ENCODE measurements at places on chromosomes 12 and 14. TPM values are rescaled to one million over a fixed set of nuclear protein-coding genes. Genes with fewer than 3 reads are reported as not detected.

DNA sequence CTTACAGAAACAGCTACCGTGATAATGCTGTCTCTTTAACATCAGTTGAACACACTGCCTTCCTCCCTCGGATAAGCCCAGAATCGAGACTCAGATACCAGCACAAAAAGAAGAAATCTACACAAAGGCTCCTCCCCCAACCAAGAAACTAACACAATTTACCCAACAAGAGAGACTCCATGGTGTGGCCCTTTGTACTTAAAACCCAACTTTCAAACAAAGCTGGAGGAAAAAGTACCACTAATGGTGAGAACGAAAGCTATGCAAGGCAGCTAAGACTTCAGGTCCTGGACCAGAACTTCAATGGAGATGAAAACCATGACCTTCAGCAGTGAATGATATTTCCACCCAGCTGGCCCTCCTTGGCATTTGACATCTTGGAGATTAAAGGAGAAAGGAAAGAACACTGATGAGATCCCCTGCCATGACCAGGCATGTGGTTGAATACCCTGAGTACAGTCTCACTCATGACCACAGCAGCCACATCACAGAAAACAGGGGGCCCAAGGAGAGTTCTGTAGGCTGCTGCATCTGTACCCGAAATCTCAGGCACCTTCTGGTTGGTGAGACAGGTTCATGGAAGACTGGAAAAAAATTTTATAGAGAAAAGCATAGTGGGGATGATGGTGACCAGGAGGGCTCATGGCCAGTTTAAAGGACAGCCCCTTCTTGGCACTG is 36.7 kb downstream of the RBM19 start:
- H3K27me3 ChIP-seq = no peaks in the 10 kb centered on the region
- H3K4me3 ChIP-seq = no peak overlapping the region
- peaks cover 4% of the 10 kb centered on the region for H3K4me1 ChIP-seq
- peaks cover 24% of the 10 kb centered on the region for H3K36me3 ChIP-seq
- no peak for DNase-seq

DNA sequence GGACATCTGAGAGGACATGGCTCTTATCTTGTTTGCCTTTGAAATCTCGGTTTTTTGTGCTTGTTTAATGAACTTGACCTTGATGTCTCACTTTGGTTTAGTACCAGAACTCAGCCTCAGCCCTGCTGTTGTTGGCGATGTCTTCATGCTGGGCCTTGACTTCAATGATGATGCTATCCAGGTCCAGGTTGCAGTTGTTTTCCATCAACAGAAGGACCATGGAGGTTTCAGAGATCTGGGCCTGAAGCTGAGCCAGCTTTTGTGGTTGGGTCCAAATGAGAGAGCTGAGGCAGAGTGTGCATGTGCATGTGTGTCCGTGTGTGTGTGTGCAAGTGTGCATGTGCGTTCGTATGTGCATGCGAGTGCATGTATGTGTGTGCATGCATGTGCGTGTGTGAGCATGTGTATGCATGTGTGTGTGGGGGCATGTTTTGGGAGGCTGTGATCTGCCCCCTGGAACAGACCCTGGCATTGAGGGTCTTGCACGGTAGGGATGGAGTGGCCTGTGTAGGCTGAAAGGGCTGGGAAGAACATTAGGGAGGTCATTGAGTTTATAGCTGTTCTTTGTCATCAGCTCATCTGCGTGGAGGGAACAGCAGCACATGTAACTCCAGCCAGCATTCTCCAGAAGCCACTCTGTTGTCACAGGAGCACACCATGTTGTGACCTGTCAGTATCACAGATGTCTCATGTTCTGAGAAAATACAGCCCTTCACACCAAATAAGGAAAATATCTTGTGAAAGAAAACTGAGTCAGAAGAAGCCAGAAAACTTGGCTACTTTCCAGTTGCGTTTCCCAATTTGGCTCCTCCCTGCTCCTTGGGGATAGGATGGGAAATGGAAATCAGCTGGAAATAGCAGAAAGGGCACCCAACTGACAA is 10.0 kb upstream of the KRT82 start:
- no peak for DNase-seq
- H3K4me1 ChIP-seq = no peaks in the 10 kb centered on the region
- H3K27me3 ChIP-seq = no peaks in the 10 kb centered on the region
- H3K4me3 ChIP-seq = no peak overlapping the region

Gene LRP1-AS
- not detected for total RNA-seq

Gene PLBD1
- total RNA-seq = 12.8 TPM

Gene RNASE1
- 537 TPM for total RNA-seq

Gene NTS
- total RNA-seq = not detected

GRCh38 chr14:75700295-75700694 is 39.2 kb downstream of the TTLL5 start:
- H3K27me3 ChIP-seq = no peaks in the 10 kb centered on the region
- DNase-seq = no peak
- no peaks in the 10 kb centered on the region for H3K36me3 ChIP-seq

Gene SIX4
- 6.4 TPM for total RNA-seq

DNA sequence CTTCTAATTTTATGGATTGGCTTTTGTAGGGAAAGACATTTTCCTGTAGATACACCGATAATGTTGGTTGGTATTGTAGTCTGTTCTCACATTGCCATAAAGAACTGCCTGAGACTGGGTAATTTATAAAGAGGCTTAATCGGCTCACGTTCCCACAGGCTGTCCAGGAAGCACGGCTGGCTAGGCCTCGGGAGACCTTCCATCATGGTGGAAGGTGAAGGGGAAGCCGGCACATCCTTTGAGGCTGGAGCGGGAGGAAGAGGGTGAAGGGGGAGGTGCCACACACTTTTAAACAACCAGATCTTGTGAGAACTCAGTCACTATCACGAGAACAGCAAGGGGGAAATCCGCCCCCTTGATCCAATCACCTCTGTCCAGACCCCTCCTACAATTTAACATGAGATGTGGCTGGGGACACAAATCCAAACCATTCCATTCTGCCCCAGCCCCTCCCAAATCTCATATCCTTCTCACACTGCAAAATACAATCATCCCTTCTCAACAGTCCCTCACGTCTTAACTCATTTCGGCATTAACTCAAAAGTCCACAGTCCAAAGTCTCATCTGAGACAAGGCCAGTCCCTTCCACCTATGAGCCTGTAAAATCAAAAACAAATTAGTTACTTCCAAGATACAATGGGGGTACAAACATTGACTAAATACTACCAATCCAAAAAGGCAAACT is 66.7 kb upstream of the EIF5 start:
- no peaks in the 10 kb centered on the region for H3K4me1 ChIP-seq
- H3K36me3 ChIP-seq = no peaks in the 10 kb centered on the region
- DNase-seq = no peak
- H3K27ac ChIP-seq = no peak overlapping the region

GRCh38 chr12:124518051-124518932 is 49.1 kb downstream of the NCOR2 start:
- no peaks in the 10 kb centered on the region for H3K36me3 ChIP-seq
- H3K27me3 ChIP-seq = no peaks in the 10 kb centered on the region
- peak; percentile 97 for DNase-seq
- peak overlapping the region; percentile 71 for H3K4me3 ChIP-seq
- H3K27ac ChIP-seq = peak overlapping the region; percentile 97

DNA sequence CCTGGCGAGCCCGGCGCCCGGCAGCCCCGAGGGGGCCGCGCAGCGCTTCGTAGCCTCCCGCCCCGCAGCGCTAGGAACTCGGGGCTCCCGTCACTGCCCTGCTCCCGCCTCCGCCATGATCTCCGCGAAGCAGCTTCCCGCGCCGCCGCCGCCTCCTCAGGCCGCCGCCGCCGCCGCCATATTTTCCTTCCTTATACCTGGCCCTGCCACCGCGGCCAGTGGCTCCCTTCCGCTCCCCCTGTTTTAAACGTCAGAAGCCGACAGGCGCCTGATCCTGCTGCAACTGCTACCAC is 286 bp downstream of the PPP4R3A start:
- peak; percentile 14 for DNase-seq
- peak overlapping the region; percentile 87 for H3K4me3 ChIP-seq
- H3K27ac ChIP-seq = peak overlapping the region; percentile 99

- H3K4me3 ChIP-seq = no peak overlapping the region
- no peak for DNase-seq
- H3K36me3 ChIP-seq = no peaks in the 10 kb centered on the region
These were observed 27.0 kb upstream of the ESRRB start for GRCh38 chr14:76348898-76349297.

Gene ERBB3
- 3.2 TPM for total RNA-seq

Gene SLC41A2
- 67.1 TPM for total RNA-seq

- H3K36me3 ChIP-seq = no peaks in the 10 kb centered on the region
- H3K27me3 ChIP-seq = no peaks in the 10 kb centered on the region
- no peak overlapping the region for H3K27ac ChIP-seq
- peaks cover 86% of the 10 kb centered on the region for H3K4me1 ChIP-seq
These were observed 72.6 kb downstream of the EPS8 start for GRCh38 chr12:15716581-15716980.

DNA sequence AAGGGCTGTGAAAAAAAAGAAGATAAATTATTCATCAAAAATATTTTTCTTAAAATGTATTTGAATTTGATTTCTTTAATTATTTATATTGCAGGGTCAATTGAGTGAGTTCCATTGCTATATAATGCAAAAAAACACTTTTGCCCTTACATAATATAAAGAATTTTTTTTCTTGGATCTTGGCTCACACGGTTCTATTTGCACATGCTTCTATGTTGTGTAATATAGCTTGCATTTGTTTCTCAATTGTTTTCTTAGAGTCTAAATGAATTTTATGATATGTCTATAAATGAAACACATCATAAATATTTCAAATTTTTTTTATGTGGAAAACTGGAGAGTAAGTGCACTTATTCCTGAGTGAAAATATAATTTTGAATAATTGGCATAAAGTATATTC is 694.2 kb downstream of the SLC6A15 start:
- no peaks in the 10 kb centered on the region for H3K27me3 ChIP-seq
- no peak for DNase-seq
- H3K4me3 ChIP-seq = no peak overlapping the region
- no peaks in the 10 kb centered on the region for H3K36me3 ChIP-seq

DNA sequence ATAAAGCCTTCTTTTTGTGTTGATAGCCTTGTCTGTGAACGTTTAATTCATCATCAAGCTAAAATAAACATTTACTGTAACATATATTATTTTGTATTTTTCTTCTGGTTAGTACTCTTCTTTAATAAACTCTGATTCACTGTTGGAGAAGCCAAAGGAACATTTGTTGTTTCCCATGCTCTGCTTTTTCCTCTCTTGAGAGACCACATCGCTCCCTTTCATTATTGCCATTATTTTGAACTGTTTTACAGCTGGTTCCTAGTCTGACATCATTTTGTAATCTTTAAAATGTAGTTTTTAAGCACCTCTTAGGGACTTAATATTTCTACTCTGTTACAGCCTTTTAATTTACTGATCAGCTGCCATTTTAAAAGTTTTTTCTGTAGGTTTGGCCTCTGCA is 301.8 kb downstream of the NPAS3 start:
- no peaks in the 10 kb centered on the region for H3K27me3 ChIP-seq
- H3K27ac ChIP-seq = no peak overlapping the region

- H3K4me1 ChIP-seq = no peaks in the 10 kb centered on the region
- H3K36me3 ChIP-seq = no peaks in the 10 kb centered on the region
- H3K4me3 ChIP-seq = no peak overlapping the region
- H3K27ac ChIP-seq = no peak overlapping the region
These were observed 190.6 kb downstream of the TTC8 start for GRCh38 chr14:89015016-89015415.

DNA sequence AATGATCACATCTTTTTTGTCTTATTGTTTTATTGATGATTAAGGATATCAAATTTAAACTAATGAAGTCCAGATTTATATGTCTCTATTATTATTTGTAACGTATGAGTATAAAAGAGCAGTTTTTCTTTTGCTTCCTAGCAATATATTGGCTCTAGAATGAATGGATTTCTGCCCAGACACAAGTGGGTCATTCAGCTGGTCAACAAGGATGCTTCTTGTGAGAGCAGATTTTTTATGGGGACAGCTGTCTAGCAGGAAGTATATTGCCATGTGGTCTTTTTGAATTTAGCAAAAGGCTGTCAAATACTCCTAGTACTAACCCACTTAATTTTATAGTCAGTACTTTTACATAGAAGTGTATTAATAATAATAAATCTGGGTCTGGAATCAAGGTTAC is 1071.1 kb upstream of the FLRT2 start:
- H3K4me1 ChIP-seq = no peaks in the 10 kb centered on the region
- H3K4me3 ChIP-seq = no peak overlapping the region
- H3K27me3 ChIP-seq = no peaks in the 10 kb centered on the region

GRCh38 chr12:105813201-105813600 is 325.6 kb downstream of the NUAK1 start:
- peak overlapping the region; percentile 24 for H3K27ac ChIP-seq
- H3K4me3 ChIP-seq = no peak overlapping the region
- H3K36me3 ChIP-seq = no peaks in the 10 kb centered on the region

DNA sequence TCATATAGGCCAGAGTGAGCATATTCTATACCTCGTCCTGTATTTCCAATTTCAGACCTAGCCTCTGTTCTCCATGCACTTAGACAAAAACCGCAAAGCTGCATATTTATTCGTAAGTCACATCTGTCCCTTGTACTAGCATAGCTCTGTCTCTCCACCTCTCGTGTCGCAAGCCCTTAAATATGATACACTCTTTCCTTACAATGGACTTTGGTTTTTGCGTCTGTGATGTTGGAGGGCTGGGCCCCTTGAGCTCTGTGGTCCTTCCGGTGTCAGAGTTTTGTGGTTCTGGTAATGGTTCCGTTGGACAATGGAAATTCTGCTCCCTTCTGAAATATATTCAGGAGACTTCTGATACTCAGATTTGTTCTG is 11.3 kb downstream of the PRKCH start:
- no peaks in the 10 kb centered on the region for H3K36me3 ChIP-seq
- no peak overlapping the region for H3K27ac ChIP-seq
- no peaks in the 10 kb centered on the region for H3K4me1 ChIP-seq
- DNase-seq = no peak

DNA sequence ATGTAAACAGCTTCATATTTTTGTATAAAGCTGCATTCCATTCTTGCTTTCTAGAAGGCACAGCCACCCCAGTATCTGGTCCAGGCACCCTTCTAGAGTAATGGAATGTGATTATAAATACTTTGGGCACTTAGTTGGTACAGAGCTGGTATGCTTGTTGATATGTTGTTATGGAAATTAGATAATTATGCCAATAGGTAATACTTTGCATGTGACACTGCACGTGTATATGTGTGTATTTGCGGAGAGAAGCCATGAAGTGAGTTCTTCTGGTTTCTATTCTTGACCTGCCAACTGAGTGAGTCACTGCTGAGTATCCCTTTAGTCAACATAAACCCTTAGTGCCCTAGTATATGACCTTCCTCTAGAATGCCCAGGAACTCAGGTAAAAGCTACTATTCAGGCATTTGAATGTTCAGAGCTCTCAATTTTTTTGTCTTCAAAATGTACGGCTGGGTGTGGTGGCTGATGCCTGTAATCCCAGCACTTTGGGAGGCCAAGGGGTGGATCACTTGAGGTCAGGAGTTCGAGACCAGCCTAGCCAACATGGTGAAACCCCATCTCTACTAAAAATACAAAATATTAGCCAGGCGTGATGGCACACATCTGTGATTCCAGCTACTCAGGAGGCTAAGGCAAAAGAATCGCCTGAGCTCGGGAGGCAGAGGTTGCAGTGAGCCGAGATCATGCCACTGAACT is 6.2 kb upstream of the TCP11L2 start:
- DNase-seq = no peak
- no peaks in the 10 kb centered on the region for H3K27me3 ChIP-seq
- H3K27ac ChIP-seq = no peak overlapping the region
- H3K36me3 ChIP-seq = no peaks in the 10 kb centered on the region
- H3K4me3 ChIP-seq = no peak overlapping the region

- H3K36me3 ChIP-seq = no peaks in the 10 kb centered on the region
- DNase-seq = no peak
- no peak overlapping the region for H3K27ac ChIP-seq
- H3K4me1 ChIP-seq = peaks cover 16% of the 10 kb centered on the region
- H3K4me3 ChIP-seq = no peak overlapping the region
- no peaks in the 10 kb centered on the region for H3K27me3 ChIP-seq
These were observed 23.8 kb upstream of the KIF26A start for GRCh38 chr14:104114421-104115130.
